ENCODE measurements at places on chromosomes 1 and 21. TPM values are rescaled to one million over a fixed set of nuclear protein-coding genes. Genes with fewer than 3 reads are reported as not detected.
A peak's percentile ranks its signal among the peaks of the same experiment; 100 is the strongest.

GRCh38 chr1:2526824-2527555, 594 bp upstream of the PANK4 start:
- DNase-seq = no peak

GRCh38 chr1:56436912-56437417, 142.4 kb downstream of the PLPP3 start:
- DNase-seq = no peak

Gene C1orf167
- total RNA-seq = not detected

DNA sequence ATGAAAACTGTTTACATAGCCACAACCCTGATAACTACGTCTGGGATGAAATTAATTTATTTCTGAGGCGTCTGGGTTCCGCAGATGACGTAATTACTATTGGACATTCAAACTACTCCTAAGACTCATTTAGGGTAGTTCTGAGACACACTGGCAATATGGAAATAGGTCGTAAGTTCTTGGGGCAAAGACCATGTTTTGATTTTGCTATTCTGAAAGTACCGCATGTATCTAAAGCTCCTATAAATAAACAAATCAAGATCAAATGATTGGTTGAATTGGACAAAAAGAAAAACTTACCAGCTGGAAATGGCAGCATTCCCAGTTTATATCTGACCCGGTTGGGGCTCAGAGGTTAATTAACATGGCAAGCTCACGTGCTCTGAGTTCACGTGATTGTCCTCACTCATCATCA, 74.3 kb downstream of the DHRS3 start:
- DNase-seq = no peak

- no peak for DNase-seq
Observed at GRCh38 chr1:29202053-29202452, 20.4 kb upstream of the SRSF4 start.

GRCh38 chr1:200512191-200512590, 102.4 kb upstream of the ZNF281 start:
- no peak for DNase-seq

- DNase-seq = no peak
Observed at GRCh38 chr1:227422581-227422980, 104.3 kb upstream of the CDC42BPA start.

DNA sequence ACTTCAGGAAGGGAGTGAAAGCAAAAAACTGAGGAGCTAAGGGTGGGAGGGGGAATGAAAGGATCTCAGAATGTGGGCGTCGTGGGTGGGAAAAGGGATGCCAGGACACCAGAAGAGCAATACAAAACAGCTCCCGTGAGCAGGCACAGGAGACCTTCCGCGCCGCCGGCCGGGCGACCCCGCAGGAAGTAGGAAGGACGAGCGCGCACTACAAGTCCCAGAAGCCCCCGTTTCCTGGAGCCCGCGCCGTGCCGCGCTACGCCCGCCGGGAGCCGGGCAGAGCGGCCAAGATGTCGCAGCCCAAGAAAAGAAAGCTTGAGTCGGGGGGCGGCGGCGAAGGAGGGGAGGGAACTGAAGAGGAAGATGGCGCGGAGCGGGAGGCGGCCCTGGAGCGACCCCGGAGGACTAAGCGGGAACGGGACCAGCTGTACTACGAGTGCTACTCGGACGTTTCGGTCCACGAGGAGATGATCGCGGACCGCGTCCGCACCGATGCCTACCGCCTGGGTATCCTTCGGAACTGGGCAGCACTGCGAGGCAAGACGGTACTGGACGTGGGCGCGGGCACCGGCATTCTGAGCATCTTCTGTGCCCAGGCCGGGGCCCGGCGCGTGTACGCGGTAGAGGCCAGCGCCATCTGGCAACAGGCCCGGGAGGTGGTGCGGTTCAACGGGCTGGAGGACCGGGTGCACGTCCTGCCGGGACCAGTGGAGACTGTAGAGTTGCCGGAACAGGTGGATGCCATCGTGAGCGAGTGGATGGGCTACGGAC, at the start of gene PRMT6:
TSS of gene PRMT6 (plus strand) at position 249 of the 771 bp plus-strand sequence. CDS start at position 291, 42 bp downstream.
- DNase-seq = peak; percentile 85

GRCh38 chr1:223815020-223815853, 30.5 kb downstream of the TP53BP2 start:
- DNase-seq = no peak

DNA sequence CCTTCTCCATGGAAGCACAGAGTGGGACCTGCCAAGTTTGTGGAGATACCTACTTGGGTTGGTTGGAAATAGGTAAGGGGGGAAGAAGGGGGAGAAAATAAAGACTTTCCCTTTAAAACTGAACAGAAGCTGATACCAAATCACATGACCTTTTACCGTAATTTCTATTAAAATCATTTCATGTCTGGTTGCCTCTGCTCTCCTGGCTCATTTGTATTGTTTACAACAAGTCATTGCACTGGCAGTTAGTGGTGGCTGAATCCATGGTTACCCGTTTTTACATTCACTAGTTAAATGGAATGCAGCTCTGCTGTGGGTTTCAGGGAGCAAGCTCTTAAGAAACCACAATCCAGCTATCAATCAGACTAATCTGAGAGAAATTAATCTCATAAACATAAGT, 353.7 kb upstream of the ESRRG start:
- DNase-seq = no peak

Gene EPHA10
- not detected for total RNA-seq

DNA sequence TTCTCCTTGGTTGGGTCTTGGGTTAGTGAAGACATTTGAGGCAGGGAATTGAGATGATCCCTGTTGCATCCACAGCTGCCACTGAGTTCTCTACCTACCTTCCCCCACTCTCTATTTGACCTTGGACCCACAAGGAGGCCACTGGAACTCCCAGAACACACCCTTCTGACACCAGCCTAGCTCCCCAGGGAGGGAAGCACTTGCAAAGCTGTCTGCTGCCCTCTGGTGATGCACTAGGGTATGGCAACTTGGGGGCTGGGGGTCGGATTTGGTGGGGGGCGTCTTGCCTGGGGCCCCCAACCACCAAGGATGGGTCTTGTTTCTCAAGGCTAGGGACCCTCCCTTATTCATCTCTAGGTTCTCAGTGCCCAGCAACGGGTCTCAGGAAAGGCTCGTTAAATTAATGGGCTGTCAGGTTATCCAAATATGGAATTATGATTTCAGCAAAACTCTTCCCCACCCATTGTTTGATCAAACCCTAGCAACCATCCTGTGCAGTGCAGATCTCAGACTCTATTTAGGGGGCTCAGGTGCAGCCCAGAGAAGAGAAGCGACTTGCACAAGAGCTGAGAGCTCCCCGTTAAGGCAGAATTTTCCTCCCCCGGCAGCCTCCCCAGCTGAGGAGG, 177.8 kb upstream of the KLHDC7A start:
- DNase-seq = no peak

DNA sequence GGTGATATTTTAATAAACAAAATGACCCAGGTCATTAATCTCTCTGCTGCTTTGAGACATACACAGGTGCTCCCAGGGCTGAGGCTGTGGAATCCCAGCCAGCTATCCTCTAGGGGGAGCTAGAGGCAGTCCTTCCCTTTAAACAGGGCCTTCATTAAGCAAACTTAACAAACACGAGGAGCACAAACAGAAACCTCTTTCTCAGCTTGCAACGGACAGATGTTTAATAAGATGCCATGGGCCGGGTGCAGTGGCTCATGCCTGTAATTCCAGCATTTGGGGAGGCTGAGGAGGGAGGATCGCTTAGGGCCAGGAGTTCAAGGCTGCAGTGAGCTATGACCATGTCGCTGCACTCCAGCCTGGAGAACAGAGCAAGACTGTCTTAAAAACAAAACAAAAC, 106.7 kb downstream of the HIVEP3 start:
- no peak for DNase-seq

Gene TNFRSF9
- total RNA-seq = 2.7 TPM

- DNase-seq = no peak
Observed at GRCh38 chr1:55490547-55490946, 275.4 kb upstream of the USP24 start.

Gene SLC9C2
- not detected for total RNA-seq

GRCh38 chr1:13570924-13571323, 12.7 kb upstream of the PDPN start:
- no peak for DNase-seq

Gene ITLN1
- not detected for total RNA-seq

GRCh38 chr1:43947874-43948437, 1.2 kb downstream of the IPO13 start:
- no peak for DNase-seq

GRCh38 chr1:235642011-235642942, 7.3 kb downstream of the GNG4 start:
- DNase-seq = peak; percentile 69

DNA sequence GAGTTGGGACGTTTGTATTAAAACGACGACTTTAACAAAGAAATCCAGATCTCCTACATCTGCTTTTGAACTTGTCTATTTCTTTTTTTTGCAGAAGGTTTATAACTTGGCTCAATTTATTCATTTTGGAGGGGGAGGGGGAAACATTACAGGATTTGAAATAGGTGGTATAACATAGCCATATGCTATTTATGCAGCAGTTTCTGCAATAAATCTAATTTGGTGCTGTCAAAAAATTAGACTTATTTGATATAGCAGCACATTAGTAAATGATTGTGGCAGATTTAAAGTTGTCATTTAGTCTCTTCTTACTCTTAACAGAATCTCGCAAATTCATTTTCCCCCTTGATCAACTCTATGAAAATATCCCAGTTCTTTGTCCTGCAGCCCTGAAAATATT, 138.2 kb downstream of the SDCCAG8 start:
- DNase-seq = no peak

- no peak for DNase-seq
Observed at GRCh38 chr1:168636642-168637111, 60.3 kb downstream of the XCL1 start.

GRCh38 chr1:204321665-204322064, 38.1 kb downstream of the PLEKHA6 start:
- no peak for DNase-seq

DNA sequence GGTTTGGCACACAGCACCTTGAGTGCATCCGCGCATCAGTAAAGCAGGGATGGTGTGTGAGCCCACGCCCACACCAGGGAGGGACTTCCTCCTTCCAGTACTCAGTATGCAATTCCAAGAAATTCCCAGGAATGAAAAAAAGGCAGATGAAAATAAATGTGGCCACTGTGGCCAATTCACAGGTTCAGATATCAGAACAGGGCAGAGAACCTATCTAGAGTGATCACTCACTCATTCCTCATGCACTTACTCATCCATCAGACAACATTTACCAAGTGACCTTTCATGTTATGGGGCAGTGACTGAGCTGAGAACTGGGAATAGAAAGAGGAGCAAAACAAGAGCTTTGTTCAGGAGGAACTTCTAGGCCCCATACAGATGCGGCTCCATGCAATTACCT, 113.7 kb downstream of the ZSCAN20 start:
- DNase-seq = no peak

- DNase-seq = no peak
Observed at GRCh38 chr1:231869364-231869763, 242.8 kb downstream of the DISC1 start.

DNA sequence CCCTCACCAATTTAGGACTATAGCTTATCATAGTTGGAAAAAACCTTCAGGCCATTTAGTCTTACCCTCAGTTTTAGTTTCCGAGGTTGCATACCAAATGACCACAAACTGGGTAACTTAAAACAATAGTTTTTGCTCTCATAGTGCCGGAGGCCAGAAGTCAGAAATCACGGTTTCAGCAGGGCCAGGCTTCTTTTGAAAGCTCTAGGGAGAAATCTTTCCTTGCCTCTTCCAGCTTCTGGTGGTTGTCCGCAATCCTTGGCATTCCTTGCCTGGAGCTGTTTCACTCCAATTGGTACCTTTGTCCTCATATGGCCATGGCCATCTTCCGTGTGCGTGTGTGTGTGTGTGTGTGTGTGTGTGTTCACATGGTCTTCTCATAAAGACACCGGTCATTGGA, 12.4 kb upstream of the PLXNA2 start:
- DNase-seq = no peak

GRCh38 chr1:181513786-181514297, 30.5 kb downstream of the CACNA1E start:
- DNase-seq = no peak

Gene C1orf226
- 0.06 TPM for total RNA-seq

GRCh38 chr1:156766298-156767100, 836 bp upstream of the PRCC start:
- no peak for DNase-seq

Gene IGSF21
- not detected for total RNA-seq

- DNase-seq = no peak
Observed at GRCh38 chr1:201104141-201104540, 8.1 kb downstream of the CACNA1S start.

- no peak for DNase-seq
Observed at GRCh38 chr1:7401814-7402547, 369.1 kb upstream of the VAMP3 start.

Measured in activated naive CD8-positive, alpha-beta T cell treated with anti-CD3 and anti-CD28 coated beads, Interleukin-2, amount 10 ng/mL, durations not matched to agents 7 days and 5 days (primary cell).